Stimulated activated CD4-positive, alpha-beta T cell treated with anti-CD3 and anti-CD28 coated beads, TNF-alpha, amount 100 ng/mL, for 48 hours (primary cell): ENCODE measurements at places on chromosomes 3 and 15.

- no peak for DNase-seq
Measured at GRCh38 chr3:30698549-30698948, 92.1 kb downstream of the TGFBR2 start.

DNA sequence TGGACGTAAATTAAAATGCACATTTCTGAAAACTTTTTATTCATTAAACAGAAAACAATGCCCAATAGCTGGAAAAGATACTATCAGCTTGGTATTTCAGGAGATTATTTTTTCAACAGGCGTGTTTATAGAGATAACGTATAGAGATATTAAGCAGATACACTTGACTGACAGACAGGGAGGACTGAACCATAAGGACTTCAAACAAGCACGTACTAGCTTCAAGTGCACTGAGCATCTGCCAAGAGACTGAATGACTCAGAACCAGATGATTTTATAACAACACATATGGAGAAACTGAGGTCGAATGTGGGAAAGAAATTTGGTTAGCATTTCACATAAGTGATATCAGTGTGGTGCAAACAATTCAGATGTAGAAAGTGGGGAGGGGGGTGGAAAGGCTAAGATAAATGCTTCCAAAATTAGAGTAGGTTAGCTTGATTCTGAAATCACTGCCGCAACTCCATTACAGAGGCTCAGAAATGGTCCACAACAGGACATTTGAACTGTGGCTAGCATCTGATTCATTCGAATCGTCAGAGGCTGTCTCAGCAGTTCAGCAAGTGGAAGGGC lies 103.5 kb downstream of the SEMA6D start:
- no peak for DNase-seq

DNA sequence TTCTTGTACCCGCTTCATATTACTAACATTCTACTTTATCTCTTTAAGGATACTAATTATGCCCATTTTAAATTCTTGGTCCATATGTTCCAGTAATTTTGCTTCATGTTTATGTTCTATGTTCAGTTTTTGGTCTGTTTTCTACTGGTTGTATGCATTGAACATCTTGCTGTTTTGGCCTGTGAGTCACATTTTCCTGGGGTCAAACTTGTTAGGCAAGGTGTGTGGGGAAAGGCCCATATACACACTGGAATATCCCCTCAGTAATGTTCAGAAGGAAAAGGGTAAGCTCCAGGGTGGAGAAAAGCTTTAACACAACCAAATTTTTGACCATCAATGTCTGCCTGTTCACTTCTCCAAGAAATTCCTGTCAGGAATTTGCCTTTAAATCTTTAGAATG lies 337.7 kb downstream of the SLC9A9 start:
- DNase-seq, result no peak

DNA sequence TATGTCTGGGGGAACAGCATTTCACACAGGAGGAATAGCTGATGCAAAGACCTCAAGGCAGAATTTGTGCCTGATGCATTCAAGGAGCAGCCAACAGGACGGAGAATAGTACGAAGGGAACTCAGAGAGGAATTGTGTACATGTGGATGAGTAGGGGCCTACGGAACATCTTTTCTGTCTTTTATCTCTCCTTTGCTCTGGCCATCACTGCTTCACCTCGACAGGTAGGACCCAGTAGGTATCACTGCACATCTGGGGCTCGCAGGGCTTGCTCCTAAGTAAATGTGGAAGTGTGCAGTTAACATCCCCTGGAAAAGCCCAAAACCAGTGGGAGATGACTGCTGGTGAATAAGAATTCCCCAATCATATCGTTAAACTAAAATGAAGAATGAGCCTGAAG lies 56.4 kb upstream of the POU1F1 start:
- DNase-seq, result no peak

DNA sequence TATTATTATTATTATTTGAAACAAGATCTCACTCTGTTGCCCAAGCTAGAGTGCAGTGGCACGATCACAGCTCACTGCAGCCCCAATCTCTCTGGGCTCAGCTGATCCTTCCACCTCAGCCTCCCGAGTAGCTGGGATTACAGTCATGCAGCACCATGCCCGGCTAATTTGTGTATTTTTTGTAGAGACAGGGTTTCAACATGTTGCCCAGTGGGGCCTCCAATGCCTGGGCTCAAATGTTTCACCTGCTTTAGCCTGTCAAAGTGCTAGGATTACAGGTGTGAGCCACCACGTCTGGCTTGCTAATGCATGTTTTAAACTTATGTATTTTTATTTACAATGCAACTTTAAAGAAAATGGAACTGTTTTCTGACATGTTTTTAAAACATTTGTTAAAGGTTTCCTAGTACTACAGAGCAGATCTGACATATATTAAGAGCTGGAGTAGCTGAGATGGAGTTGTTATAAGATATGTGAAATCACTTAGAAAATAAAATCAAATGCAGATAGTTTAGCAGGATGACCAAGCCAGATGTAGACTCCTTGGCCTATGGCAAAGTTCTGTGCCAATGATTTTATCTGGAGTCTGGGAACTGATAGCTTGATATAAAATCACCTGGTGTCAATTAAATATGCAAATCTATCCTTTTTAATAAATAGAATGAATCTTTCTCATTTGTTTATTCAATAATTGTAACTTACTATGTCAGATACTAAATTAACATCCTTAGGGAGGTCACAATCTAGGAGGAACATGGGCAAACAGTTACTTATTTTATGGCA lies 310.1 kb upstream of the NAALADL2 start:
- DNase-seq, result no peak

GRCh38 chr15:63146684-63147083 lies 10.6 kb downstream of the RPS27L start:
- DNase-seq, result no peak

GRCh38 chr3:56424336-56424735 lies 43.9 kb downstream of the ERC2 start:
- no peak for DNase-seq

DNA sequence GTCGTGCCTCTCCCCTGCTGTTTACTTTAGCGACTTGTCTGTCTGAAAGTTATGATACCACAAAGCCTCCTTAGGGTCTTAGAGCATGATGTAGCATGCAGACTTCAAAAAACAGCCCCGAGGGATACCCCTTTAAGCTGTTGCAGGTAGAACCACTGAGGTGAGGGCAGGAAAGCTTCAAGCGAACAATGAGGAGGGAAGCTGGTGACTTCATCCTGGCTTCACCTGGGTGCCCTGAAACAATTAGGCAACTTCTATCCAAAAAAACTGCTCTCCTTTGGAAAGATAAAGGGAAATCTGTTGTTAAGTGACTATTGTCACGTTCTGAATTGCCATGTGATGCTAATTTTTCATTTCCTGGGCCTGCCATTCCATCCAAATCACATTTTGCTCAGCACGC lies 231.6 kb downstream of the SOX2 start:
- DNase-seq, result no peak

DNA sequence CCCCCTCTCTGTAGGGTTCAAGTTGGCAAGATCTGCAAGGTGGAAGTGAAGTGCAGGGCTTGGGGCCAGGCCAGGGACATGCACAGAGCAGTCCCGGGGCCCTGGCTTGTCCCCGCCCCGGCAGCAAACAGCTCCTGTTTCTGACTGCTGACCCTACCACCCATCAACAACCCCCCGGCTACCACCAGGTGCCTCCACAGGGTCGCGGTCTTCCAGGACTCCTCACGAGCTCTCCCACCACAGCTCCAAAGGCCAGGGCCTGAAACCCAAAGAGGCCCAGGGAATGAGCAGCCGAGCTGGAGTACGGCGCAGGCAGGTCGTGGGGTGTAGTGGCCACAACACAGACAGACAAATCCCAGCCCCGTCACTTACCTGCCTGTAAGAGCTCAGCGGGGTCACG lies 121.3 kb upstream of the SMAD3 start:
- no peak for DNase-seq

DNA sequence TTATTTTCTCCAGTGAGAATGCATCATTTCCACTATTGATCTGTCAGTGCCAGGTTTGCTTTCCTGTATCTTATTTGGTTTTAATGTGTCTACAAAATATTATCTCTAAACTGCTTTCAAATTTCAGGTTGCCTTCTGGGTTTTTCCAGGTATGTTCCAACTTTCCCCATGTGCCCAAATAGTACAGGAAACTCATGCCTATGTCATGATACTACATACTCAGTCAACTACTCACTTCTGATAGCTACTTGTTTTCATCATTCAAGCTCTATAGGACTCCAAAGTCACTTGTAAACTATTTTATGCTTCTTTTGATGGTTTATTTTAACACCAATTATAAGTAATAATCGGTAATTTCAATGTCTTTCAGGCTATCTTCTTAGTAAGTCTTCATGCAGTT lies 134.8 kb upstream of the TTC14 start:
- no peak for DNase-seq

DNA sequence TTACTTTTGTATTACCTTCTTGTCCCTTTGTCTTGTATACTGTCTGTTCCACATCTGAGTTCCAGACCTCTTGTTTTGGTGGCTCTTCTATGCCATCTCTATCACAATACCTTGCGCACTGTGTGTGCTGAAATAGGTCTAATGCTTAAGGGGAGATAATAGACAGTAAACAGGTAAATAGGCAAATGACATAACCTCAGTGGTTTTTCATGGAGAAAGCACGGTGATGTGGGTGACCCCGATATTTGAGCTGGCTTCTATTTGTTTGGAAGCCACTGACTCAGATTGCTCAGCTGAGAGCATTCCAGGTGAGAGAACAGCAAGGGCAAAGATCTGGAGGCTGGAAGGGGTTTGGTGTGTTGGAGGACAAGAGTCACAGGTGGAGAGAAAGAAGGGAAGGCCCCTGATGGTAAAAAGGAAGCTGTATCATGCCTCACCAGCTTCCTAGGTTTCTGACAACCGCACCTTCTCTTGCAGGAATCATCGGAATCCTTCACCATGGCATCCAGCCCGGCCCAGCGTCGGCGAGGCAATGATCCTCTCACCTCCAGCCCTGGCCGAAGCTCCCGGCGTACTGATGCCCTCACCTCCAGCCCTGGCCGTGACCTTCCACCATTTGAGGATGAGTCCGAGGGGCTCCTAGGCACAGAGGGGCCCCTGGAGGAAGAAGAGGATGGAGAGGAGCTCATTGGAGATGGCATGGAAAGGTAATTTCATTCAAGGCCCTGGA lies 795 bp downstream of the MCM2 start:
- no peak for DNase-seq

GRCh38 chr3:27565201-27565852 lies 81.1 kb upstream of the SLC4A7 start:
- DNase-seq, result no peak

DNA sequence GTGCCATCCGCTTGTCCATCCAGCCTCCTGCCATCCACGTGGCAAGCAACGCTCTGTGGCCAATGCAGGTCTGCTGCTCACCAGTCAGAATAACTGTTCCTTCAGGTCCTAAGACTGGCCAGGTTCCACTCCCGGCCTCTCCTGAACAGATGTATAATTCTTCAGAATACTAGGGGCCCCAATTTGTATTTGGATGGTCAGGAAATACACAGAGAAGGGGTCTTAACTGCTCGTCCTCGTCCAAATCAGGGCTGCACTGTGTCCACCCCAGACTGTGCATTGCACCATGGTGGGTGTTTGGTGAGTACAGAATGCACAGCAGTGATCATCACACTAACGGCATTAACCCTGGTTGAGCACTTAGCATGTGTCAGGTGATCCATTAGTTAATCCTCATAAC lies 46.0 kb downstream of the MINAR1 start:
- no peak for DNase-seq

DNA sequence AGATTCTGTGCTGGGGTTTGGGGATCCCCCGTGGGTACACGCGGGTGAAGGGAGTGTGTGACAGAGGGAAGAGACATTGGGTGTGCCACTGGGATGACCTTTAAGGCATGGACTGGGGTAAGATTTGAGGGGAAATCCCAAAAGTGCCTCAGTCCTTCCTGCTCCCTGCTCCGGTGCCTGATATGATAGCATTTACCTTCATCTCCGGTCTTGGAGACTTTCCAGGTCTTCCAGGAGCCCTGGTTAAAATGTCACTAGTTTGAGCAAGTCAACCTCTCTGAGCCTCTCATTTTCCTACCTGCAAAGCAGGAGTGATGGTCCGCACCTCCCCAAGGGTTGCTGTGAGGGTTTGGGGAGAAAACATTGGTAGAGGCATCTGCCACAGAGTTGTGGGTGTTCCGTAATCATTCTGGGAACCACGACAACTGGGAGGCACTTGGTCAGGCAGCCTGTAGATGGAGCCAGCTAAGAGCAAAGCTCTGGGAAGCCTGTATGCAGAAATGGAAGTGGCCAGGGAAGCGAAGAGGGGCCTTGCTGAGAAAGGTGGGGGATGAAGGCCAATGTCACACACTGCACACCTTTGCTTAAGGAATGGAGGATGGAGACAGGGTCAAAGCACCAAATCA lies 33.9 kb upstream of the KIF23 start:
- no peak for DNase-seq

GRCh38 chr3:58388550-58389091 lies 45.0 kb downstream of the PDHB start:
- no peak for DNase-seq

- no peak for DNase-seq
Measured at GRCh38 chr15:100966997-100967396, 47.8 kb downstream of the LRRK1 start.

GRCh38 chr15:59179717-59180116 lies 26.9 kb upstream of the LDHAL6B start:
- DNase-seq, result no peak

DNA sequence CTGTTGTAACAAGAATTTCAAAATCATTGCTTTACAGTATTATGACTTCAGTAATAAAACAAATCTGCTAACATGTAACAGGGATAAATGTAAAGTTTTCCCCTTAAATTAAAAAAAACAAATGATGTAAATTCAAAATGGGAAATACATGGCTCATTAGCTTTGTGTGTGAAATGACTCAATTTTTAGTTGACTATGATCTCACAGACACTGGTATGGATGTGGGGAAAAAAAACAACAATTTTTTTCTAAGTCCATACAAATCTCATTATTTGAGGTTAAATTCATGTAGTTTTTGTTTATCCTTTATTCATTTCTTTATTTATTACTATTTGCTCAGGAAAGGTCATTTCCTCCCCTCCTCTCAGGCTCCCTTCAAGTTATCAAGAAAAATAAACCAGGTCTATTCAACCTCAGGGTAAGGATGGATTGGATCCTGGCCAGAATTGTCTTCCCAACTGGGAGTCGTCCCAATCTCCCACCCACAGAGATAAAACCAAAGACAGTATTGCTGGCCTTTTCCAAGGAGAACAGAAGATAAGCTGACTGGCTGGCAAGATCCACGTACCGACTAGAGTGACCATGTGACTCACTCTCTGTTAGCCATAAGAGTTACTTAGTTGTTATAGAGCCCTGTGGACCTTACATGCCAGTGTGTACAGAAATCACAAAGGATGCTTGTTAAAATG lies 373.3 kb downstream of the GAP43 start:
- DNase-seq, result no peak

- DNase-seq, result no peak
Measured at GRCh38 chr3:29649815-29650547, 369.1 kb downstream of the RBMS3 start.

DNA sequence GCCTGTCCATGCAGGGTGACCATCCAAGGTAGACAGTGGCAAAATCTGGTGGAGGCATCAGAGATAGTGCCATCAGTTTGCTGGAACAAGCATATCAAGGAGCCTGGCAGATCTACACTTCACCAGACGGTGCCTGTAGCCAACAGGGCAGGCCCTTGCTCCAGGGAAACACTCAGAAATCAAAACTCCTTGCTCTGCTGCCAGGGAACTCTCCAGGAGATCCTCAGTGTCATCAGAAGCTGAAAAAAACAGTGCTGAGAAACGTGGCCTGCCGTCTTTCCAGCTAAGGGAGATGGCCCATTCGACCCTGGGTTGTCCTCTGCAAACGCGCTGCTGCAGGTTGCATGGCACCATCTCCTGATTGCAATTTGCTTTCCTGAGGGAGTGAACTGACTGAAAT lies 30.5 kb upstream of the ATP13A3 start:
- no peak for DNase-seq

GRCh38 chr3:121165397-121165837 lies 257.4 kb downstream of the STXBP5L start:
- DNase-seq, result no peak
